ENCODE measurements at places on chromosomes 3 and 15.

- no peak for DNase-seq
These were observed 57.9 kb upstream of the EPHA6 start for GRCh38 chr3:96756516-96756915.

DNA sequence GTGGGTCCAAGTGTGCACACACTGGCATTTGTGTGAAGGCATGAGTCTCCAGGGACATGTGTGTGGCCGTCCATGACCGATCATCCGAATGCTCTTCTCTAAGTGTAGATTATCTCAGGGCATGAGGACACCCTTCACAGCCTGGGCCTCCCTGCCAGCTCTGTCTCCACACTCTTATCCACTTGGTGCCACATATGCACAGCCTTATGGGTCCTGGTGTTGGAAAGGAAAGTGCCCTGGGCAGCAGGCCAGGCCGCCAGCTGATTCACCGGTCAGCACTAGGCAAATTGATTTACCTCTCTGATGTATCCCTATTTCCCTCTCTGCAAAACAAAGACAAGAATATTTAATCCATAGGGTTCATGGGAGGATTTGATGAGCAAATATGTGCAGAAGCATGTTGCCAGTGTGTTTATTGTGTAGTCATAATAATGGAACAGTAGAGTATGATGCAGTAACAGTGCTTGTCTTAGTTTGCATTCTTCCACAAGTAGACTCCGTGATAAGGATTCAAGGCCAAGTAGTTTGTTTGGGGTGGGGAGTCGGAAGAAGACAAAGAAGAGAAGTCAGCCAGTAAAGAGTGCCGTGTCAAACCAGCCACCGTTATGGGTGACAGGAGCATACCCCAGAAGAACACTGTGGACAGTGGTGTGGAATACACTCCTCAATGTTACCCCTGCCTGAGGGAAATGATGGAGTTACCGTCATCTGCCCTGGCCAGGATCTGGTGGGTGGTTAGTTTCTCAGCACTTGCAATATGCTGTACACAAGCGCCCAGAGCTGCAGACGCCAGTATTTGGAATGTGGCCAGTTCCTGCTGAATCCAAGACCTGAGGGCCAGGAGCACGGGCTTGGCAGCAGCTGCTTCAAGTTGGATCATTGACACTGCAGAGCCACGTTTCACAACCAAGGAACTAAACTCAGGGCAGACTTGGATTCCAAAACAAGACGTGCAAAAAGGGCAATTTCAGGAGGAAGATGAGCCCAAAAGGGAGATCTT is 85.1 kb downstream of the MTHFS start:
- no peak for DNase-seq

DNA sequence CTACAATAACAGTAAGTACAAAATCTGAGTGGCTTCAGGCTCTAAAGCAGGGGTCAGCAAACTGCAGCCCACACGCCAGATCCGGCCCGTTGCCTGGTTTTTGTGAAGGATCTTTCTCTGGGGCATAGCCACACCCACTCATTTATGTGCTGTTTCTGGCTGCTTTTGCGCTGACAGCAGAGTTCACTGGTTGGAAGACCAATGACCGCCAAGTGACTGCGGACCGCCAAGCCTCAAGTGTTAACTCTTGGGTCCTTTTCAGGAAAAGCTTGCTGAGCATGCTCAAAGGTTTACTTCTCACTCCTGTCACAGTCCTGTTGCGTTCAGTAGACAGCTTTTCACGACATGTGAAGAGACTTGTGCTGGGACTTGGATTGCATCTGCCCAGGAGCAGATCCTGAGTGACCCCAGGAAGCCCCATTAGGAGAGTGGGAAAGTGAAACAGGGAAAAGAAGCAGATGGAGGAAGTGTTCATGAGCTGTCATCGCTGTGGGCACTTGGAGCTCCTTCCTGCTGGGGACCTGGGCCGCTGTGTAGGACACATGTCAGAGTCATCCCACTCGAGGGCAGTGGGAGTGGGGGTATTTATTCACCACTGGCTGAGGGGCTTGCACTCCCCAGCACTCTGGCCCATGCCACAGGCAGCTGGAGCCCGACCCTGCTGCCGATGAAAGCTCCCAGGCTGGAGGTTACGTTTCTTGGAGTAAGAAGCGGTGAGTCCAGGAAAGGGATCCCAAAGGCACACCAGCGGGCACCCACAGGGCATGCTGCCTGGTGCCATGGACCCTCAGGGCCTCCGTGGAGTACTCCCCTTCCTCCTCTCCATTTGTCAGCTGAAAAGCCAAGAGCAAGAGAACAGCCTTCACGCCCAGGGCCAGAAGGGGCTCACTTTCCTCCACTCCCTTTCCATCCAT is 249.1 kb downstream of the PLCL2 start:
- no peak for DNase-seq

DNA sequence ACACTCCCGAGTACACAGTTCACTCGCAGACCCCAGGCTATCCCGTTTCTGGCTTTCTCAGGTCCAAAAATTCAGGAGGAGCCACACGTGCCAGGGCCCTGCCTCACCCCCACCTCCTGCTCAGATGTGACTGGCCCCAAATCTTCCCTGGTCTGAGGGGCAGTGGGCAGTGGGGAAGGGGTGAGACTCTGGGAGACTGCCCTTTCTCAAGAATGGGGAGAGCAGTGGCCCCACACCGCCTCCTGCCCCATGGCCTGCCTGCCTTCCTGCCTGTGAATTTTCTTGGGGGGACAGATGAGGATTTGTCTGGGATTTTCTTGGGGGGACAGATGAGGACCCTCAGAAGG is 174.6 kb downstream of the MEGF11 start:
- no peak for DNase-seq
